ENCODE measurements at places on chromosomes 1 and 21. TPM values are rescaled to one million over a fixed set of nuclear protein-coding genes. Genes with fewer than 3 reads are reported as not detected.

GRCh38 chr1:159171254-159171687 is at the start of gene CADM3:
Gene CADM3 (plus strand): TSS chr1:159171615. CDS start chr1:159171766, 151 bp downstream.
- H3K27me3 ChIP-seq = peaks cover 60% of the 10 kb centered on the region
- H3K4me1 ChIP-seq = peaks cover 3% of the 10 kb centered on the region
- DNase-seq = no peak
- H3K4me3 ChIP-seq = no peak within 1 kb of the TSS
- H3K27ac ChIP-seq = no peak within 1 kb of the TSS
- no peaks in the 10 kb centered on the region for H3K36me3 ChIP-seq

- H3K36me3 ChIP-seq = peaks cover 8% of the 10 kb centered on the region
- H3K4me1 ChIP-seq = peaks cover 82% of the 10 kb centered on the region
- no peaks in the 10 kb centered on the region for H3K27me3 ChIP-seq
- H3K4me3 ChIP-seq = no peak overlapping the region
These were observed 16.2 kb upstream of the TNFRSF1B start for GRCh38 chr1:12150456-12151200.

DNA sequence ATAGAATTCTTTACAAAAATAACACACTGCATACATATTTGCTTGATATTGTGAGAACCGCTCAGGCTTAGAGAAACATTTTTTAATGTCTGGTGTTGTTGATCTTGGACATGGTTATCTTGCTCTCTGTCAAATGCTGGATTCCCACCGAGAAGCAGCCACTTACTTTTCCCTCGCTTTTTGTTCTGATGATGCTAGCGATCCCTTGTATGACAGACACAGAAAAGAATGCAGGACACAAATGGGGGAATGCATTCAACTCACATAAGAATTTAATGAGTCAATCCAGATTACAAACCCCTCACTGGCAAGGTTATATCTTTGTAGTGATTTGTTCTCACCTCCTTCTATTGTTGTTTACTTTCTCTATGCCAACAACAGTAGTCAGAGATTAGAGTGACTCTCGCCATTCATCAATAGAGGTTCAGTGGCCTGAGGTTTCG is 76.8 kb upstream of the AKT3 start:
- no peak overlapping the region for H3K4me3 ChIP-seq
- no peak overlapping the region for H3K27ac ChIP-seq
- H3K4me1 ChIP-seq = no peaks in the 10 kb centered on the region
- peaks cover 11% of the 10 kb centered on the region for H3K27me3 ChIP-seq
- no peak for DNase-seq

DNA sequence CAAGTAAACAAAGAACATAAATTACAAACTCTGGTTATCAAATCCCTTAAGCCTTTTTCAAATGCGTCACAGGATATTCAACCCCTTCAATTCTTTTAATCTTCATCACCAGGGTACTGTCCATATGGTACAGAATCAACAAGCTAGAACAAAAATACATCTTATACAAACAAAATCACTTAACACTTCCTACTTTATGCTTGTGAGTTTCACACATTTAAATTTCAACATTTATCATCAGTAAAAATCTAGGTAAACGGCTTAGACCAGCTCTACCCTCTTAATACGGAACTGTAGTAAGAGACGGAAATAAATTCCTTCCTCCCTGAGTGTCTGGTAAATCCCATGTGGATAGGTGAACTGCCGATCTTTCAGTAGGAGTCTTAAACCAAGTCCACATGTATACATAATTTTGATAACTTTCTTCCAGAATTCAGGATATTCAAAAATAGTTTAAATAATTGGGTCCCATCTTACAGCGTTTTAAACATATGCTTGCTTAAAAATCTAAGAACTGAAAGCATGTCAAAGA is 1.0 kb downstream of the CCDC181 start:
- H3K36me3 ChIP-seq = no peaks in the 10 kb centered on the region
- peaks cover 4% of the 10 kb centered on the region for H3K4me1 ChIP-seq
- no peak for DNase-seq
- H3K4me3 ChIP-seq = no peak overlapping the region
- H3K27me3 ChIP-seq = peaks cover 66% of the 10 kb centered on the region
- H3K27ac ChIP-seq = no peak overlapping the region

DNA sequence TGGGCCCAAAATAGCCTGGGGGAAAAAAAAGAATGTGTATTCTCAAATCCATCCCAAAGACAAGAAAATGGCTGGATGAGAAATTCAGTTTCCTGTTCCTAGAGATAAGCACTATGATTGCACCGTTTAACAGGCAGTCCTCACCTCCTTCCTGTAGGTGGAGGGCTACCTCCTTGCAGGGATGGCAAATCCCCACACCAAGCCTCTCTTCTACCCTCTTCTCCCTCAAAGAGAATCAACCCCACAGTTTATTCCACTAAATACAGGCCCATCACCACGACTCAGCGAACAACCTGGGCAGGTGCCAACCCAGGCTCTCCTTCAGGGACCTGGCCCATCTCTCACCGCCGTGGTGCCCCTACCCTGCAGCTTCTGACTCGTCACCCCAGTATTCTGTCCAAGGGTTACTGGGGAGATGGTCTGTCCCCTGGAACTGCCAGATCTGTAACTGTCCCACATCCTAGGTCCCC is 3.4 kb upstream of the CHD5 start:
- H3K4me3 ChIP-seq = no peak overlapping the region
- H3K36me3 ChIP-seq = peaks cover 22% of the 10 kb centered on the region
- DNase-seq = no peak
- H3K4me1 ChIP-seq = peaks cover 51% of the 10 kb centered on the region

GRCh38 chr1:4227986-4228385 is 327.9 kb upstream of the C1orf174 start:
- DNase-seq = no peak
- no peaks in the 10 kb centered on the region for H3K36me3 ChIP-seq
- no peaks in the 10 kb centered on the region for H3K4me1 ChIP-seq
- no peak overlapping the region for H3K4me3 ChIP-seq

GRCh38 chr1:205976708-205977401 is 26.3 kb downstream of the RAB7B start:
- H3K27ac ChIP-seq = no peak overlapping the region
- peak; percentile 2 for DNase-seq

- no peak overlapping the region for H3K27ac ChIP-seq
- no peaks in the 10 kb centered on the region for H3K27me3 ChIP-seq
- no peak overlapping the region for H3K4me3 ChIP-seq
- no peak for DNase-seq
These were observed 73.9 kb downstream of the ST6GALNAC3 start for GRCh38 chr1:76148460-76148859.

DNA sequence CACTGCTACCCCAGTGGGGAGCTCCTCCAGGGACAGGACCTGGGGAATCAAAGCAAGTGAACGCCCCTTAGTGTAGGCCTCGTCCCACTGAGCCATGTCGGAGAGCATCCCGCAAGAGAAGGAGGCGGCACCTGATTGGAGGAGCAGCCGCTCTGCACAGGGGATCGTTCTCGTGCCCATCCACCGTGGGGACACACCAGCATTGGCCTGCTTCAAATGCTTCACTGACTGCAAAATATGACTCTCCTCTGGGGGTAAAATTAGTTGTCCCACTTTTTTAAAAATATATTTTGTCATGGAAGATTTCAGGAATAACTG is 111.0 kb downstream of the PDE9A start:
- H3K4me1 ChIP-seq = no peaks in the 10 kb centered on the region
- H3K36me3 ChIP-seq = peaks cover 8% of the 10 kb centered on the region
- no peak for DNase-seq

DNA sequence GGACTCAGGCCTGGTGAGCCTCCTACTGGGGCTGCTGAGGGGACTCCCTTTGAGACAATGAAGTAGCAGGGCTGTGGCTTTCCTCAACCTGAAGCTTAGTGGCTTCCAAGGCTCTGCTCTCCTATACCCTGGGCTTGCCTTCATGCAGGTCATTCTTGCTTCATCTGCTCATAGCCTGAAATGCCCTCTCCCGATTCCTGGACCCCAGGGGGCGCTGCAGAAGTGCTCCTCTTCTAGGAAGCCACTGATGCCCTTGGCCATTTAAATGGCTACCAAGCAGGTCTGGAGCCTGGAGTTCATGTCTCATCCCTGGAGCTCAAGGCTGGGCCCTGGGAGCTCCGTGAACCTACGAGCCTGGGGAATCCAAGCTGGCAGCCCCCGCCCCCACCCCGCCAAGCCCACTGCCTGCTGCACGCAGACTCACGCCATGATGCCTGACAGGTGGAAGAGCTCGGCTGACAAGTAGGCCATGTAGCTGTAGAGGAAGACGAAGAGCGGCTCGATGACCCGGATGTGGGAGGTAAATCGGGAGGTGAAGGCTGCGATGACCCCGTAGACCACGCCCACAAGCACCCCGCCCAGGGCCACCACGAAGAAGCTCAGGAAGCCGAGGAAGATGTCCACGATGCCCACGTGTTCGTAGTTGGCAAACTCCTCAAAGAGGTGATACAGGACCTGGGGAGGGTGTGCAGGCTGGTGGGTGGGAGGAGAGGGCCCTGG is 45.7 kb downstream of the SLC9A1 start:
- H3K27ac ChIP-seq = no peak overlapping the region
- H3K27me3 ChIP-seq = no peaks in the 10 kb centered on the region
- H3K4me1 ChIP-seq = peaks cover 34% of the 10 kb centered on the region

- peaks cover 3% of the 10 kb centered on the region for H3K27me3 ChIP-seq
- no peaks in the 10 kb centered on the region for H3K36me3 ChIP-seq
- no peak overlapping the region for H3K4me3 ChIP-seq
- H3K4me1 ChIP-seq = no peaks in the 10 kb centered on the region
- DNase-seq = no peak
These were observed 57.4 kb downstream of the SSX2IP start for GRCh38 chr1:84632673-84633434.

- H3K27me3 ChIP-seq = no peaks in the 10 kb centered on the region
- H3K4me3 ChIP-seq = no peak overlapping the region
- H3K4me1 ChIP-seq = peaks cover 22% of the 10 kb centered on the region
- no peak for DNase-seq
- peaks cover 7% of the 10 kb centered on the region for H3K36me3 ChIP-seq
These were observed 59.5 kb downstream of the ATP2B4 start for GRCh38 chr1:203686091-203686632.

- DNase-seq = peak; percentile 9
- no peak overlapping the region for H3K4me3 ChIP-seq
- H3K27me3 ChIP-seq = peaks cover 8% of the 10 kb centered on the region
- no peaks in the 10 kb centered on the region for H3K4me1 ChIP-seq
These were observed 2.4 kb upstream of the C8B start for GRCh38 chr1:56967900-56968832.

DNA sequence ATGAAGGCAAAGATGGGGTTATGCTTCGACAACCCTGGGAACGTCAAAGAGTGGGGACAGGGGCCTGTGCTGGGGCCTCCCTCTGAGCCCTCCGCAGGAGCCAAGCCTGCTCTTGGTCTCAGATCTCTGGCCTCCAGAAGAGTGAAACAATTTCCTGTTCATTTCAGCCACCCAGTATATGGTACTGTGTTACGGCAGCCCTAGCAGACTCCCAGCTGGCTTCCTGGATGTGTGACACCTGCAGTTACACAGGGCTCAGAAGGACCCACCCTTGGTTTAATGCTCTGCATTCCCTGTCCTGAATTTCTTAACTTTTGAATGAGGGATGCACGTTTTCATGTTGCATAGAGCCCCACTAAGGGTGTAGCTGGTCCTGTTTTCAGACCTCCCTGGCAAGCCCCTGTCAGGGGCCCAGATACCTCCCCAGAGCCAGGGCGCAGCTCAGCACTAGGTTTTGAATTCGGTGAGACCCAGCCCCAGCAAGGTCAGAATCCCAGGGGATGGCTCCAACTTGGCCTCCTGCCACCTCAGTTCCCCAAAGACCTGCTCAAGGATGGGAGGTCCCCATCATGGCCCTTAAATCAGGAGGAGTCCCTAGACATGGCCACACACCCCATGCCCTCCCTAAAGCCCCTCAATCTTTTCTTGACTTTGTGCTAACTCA is 79.0 kb upstream of the IFFO2 start:
- H3K4me1 ChIP-seq = no peaks in the 10 kb centered on the region
- DNase-seq = no peak
- no peak overlapping the region for H3K4me3 ChIP-seq
- H3K36me3 ChIP-seq = no peaks in the 10 kb centered on the region
- H3K27ac ChIP-seq = no peak overlapping the region

DNA sequence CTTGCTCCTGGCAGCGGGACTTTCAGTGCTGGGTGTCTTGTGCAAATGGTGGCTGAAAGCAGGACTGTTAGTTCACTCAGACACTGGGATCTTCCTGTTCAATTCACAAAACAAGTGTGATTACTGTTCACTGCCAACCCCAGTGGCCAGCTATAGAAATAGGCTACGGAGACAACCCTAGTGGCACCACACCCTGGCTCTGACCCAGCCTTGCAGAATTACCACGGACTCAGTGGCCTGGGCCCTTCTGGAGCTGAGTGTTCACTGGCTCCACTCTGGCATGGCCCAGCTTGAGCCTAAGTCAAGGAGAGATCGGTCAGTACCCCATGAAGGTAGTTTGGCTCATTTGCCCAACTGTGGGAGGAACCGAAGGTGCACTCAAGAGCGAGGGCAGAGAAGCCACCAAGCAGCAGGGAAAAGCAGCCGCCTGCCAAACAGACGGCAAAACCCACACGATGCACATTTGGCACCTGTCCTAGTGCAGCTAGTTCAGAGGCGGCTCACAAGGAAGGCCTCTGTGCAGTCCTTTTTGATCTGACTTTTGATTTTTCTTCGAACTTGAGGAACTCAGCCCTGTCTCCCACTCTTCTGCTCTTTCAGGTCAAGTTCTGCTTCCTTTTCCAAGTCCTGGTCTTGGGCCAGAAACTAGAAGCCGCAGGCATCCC is 5.9 kb downstream of the KIAA2013 start:
- H3K4me3 ChIP-seq = no peak overlapping the region
- H3K27ac ChIP-seq = no peak overlapping the region
- H3K36me3 ChIP-seq = peaks cover 20% of the 10 kb centered on the region
- no peak for DNase-seq
- H3K4me1 ChIP-seq = peaks cover 31% of the 10 kb centered on the region

DNA sequence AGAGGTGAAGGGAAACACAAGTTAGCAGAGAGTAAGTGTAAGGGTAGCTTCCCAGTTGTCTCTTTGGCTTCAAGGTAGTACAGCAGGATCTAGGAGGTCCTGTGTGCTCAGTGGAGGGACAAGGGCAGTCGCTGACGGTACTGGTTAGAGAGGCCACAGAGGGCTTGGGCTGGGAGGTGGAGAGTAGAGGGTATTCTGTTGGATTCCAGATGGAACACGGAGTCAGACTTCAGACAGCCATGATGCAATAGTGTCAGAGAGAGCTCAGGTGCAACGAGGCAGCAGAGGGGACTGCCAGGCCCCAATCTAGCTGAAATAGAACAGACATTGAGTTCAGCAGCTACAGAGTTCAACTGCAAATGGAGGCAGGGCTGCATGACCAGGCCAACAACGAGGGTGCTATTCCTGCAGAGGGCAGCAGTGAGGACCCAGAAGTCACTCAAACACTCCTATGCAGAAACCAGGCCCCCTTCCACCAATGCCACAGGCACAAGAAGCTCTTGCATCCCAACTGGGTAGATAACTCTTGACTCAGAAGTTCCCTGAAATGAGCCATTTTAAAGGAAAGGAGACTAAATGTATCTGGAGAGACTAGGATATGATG is 325.0 kb upstream of the ESRRG start:
- no peaks in the 10 kb centered on the region for H3K4me1 ChIP-seq
- no peaks in the 10 kb centered on the region for H3K36me3 ChIP-seq
- no peak overlapping the region for H3K4me3 ChIP-seq
- DNase-seq = peak; percentile 8
- H3K27ac ChIP-seq = no peak overlapping the region

GRCh38 chr1:119773711-119774241 is 5.1 kb upstream of the HMGCS2 start:
- no peak for DNase-seq
- H3K4me1 ChIP-seq = no peaks in the 10 kb centered on the region
- no peaks in the 10 kb centered on the region for H3K27me3 ChIP-seq
- no peaks in the 10 kb centered on the region for H3K36me3 ChIP-seq

LAX1 gene
- 11.6 TPM for total RNA-seq

BRDT gene
- total RNA-seq = not detected

GSTM2 gene
- total RNA-seq = 14.3 TPM

FBLIM1 gene
- not detected for total RNA-seq

DCDC2B gene
- not detected for total RNA-seq

OR2M3 gene
- not detected for total RNA-seq

CHD5 gene
- 0.45 TPM for total RNA-seq

Data from activated naive CD4-positive, alpha-beta T cell treated with anti-CD3 and anti-CD28 coated beads for 36 hours (primary cell).